Right ventricle myocardium superior (tissue), 1 donor: ENCODE measurements at places on chromosomes 12 and 14. TPM values are rescaled to one million over a fixed set of nuclear protein-coding genes. Genes with fewer than 3 reads are reported as not detected.

GRCh38 chr14:26138764-26139445, 458.9 kb downstream of the NOVA1 start:
- no peak for DNase-seq

DNA sequence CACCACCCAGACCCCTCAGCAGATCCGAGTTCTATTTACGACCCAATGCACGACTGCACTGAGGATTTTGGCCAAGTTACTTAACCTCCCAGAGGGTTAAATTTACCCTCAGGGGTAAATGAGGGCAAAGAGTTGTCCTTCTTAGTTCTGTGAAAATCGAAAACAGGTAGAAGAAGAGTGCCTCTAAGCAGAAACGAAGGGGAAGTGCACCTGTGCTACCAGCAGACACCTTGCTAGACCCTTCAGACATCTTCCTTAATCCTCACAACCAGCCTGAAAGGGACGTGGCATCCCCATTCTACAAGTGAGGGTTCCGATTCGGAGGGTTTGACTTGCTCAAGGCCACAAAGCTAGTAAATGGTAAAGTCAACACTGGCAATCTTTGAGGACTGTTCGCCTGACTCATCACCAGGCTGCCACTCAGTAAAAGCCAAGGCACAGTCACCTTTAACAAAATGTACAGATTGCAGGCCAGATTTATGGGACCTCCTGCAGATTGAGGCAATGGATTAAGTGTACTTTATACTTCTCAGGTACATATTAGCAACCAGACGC, 1.6 kb downstream of the GSG1 start:
- no peak for DNase-seq

- DNase-seq, result no peak
Observed at GRCh38 chr12:107435520-107435919, 250.1 kb upstream of the PWP1 start.

- DNase-seq, result no peak
Observed at GRCh38 chr12:10400829-10401228, 8.7 kb downstream of the KLRC4 start.

- no peak for DNase-seq
Observed at GRCh38 chr12:94702696-94703095, 52.3 kb upstream of the TMCC3 start.

DNA sequence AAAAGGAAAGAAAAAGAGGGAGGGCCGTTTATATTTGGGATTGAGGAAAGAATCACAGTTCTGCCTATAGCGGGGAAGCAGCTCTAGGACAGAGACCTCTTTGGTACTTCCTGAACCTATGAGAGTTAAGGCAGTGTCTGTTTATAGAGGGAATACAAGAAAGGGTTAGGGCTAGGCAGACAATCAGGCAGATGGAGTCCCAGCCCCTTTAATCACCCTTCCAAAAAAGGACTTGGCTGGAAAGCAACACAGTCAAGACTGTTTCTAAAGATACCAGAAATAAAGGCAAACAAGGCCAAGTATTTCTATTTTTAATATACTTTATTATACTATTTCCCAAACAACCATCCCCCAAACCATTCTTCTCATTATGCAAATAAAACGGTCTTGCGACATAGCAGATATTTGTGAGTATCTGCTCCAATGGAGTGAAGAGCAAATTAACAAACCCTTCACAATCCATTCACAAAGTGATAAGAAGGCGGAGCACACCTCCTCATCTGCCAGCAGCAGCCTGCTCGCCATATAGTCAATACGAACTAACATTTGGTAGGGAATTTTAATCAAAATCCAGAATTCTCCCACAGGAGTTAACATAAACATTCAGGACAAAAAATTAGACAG, 697 bp upstream of the GRIP1 start:
- DNase-seq, result no peak

DNA sequence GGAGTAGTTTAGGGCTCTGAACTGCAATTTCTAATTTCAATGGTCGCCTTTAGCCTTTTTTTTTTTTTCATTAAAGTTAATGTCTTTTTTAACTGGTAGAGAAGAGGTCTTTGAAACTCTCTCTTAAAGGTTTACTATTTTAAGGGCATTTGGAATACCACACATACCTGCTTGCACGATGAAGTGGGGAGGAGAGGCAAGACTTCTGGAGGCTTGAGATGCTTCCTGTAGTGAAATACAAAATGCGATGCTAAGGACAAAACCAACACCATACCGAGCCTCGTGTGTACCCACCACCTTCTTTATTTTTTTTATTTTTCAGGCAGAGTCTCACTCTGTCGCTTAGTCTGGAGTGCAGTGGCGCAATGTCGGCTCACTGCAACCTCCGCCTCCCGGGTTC, 57.4 kb downstream of the GLT1D1 start:
- DNase-seq, result no peak

- no peak for DNase-seq
Observed at GRCh38 chr12:69519871-69520270, 49.7 kb downstream of the FRS2 start.

GRCh38 chr14:105498430-105499255, 7.6 kb downstream of the TEDC1 start:
- peak; percentile 38 for DNase-seq

DNA sequence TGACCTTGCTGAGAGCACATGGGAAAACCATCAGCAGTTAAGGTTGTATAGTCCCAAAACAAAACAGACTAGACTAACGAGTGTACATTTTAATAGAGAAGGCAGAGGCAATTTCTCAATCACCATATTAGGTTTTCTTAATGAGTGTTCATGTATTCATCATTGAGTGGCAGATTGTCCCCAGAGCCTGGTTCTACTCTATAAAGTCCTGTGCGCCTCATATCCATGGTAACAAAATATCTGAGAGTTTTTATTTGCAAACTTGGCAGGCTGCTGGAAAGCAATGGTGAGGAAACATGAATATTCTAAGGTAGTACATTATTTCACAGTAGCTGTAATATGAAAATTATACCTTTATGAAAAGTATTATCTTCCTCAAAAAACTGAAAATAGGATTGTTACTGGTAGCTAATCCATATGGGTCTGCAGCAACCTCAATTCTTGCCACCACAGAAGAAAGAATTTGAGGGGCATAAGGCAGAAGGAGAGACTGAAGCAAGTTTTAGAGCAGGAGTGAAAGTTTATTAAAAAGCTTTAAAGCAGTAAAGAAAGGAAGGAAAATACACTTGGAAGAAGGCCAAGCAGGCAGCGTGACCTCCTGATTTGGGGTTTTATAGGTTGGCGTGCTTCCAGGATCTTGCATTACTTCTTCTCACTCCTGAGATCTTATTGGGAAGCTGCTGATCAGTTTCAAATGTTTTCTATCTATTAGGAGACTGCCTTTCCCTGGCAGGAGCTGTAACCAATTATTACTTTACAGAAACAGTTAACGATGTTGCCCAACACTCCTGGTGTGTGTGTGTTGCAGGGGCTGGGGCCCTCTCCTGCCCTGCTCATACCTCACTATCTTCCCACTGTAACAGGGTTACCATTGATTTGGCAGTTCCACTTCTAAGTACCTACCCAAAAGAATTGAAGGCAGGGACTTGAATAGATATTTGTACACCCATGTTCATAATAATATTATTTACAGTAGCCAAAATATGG, 154.0 kb upstream of the NUDT4 start:
- no peak for DNase-seq

DNA sequence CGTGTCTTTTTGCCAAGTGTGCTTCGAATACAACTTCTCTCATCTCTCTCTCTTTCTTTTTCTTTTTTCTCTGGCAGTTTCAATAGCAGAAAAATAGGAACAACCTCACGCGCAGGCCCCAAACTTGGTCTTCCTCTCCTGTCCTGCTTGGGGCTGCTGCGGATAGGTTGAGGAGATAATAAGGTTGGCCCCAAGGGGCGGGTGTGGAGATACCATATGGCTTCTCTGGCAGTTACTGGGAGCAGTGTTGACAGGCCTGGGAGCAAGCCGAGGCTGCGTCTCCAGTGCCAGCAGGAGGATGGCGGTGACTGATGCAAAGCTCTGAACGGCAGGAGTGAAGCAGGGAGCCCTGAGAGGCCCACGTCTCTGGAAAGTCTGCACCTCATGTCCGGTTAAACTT, 89.5 kb upstream of the MANSC4 start:
- DNase-seq, result peak; percentile 74

DNA sequence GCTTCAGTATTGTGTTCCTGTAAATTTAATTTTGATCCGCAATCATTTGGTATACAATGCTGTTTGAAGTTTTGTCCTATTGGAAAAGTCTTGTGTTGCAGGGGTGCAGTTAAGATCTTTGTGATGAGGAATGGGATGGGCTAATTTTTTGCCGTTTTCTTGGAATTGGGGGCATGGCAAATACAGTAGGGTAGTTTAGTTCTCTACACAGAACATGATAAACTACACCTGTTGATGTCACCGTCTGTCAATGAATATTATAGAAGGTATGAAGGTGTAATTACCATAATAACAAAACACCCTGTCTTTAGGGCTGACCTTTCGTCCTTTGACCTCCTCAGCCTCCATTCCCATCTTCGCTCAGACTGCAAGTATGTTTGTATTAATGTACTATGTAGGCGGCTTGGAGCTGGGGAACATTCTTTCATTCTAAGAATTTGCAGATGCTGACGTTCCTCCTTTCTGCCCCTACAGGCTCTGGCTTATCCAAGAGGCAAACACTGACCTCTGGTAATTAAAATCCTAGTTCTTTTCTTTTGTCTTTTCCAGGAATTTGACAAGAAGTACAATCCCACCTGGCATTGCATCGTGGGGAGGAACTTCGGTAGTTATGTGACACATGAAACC, 1.7 kb downstream of the DYNLL1 start:
- no peak for DNase-seq

- no peak for DNase-seq
Observed at GRCh38 chr14:97426776-97427175, 629.6 kb downstream of the VRK1 start.

GRCh38 chr14:72774894-72775620, 118.8 kb downstream of the DPF3 start:
- no peak for DNase-seq

- no peak for DNase-seq
Observed at GRCh38 chr14:61838661-61839245, 76.5 kb downstream of the SNAPC1 start.

GRCh38 chr12:110794623-110795280, 52.0 kb upstream of the CCDC63 start:
- DNase-seq, result peak; percentile 73

DNA sequence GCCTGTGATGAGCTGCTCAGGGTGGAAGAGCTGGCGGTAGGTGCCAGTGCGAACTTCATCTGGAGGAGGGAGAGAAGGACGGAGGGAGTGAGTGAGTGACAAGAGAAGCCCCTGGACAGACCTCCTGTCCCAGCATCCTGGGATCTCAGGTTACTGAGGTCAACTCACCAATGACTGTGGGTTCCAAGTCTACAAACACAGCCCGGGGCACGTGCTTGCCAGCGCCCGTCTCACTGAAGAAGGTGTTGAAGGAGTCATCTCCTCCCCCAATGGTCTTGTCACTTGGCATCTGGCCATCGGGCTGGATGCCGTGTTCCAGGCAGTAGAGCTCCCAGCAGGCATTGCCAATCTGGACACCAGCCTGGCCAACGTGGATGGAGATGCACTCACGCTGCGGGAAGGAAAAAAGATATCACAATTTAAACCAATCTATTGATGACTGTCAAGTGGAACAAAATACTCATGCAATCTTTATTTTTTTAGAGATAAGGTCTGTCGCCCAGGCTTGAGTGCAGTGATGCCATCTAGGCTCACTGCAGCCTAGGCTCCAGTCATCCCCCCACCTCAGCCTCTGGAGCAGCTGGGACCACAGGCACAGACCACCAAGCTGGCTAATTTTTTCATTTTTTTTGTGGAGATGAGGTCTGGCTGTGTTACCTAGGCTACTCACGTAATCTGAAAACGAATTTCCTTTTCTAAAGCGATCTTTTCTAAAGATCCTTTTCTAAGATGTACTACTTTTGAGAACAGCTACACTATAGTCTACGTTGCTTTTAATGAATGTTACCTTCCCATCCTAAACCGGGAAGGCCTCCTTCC, 1.7 kb downstream of the TUBA1B start:
- peak; percentile 70 for DNase-seq

DNA sequence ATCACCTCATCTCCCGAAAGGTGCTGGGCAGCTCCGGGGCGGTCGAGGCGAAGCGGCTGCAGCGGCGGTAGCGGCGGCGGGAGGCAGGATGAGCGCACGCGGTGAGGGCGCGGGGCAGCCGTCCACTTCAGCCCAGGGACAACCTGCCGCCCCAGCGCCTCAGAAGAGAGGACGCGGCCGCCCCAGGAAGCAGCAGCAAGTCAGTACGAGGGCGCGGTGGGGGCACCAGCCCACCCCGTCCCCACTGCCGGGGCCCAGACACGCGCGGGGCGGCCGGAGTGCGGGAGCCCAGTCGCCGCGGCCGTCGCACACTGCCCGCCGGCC, 862 bp downstream of the HMGA2 start:
- no peak for DNase-seq

- no peak for DNase-seq
Observed at GRCh38 chr14:90624732-90625400, 191.4 kb downstream of the TTC7B start.

DNA sequence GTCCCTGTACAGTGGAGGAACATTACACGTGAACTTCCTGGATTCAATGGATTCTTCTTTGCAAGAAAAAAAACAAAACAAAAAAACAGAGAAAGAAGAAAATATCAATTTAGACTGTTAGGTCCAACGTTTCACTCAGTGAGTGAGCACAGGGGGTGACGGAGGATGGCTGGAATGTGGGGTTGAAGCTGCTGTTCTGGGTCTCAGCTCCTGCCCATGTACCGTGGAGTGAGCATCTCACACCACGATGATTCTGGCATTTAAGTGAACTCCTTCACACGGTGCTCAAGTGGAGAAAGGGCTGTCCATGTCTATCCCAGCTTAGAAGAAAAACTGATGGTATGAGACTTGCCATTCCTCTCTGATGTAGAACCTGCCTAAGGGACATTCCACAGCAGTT, 23.2 kb downstream of the CCND2 start:
- DNase-seq, result no peak

GRCh38 chr12:89138048-89138852, 214.1 kb downstream of the DUSP6 start:
- no peak for DNase-seq

The EPYC gene
- total RNA-seq, result not detected

The DBX2 gene
- total RNA-seq, result 0.08 TPM

The AQP2 gene
- not detected for total RNA-seq

The RACGAP1 gene
- total RNA-seq, result 5.6 TPM

The ANKRD33 gene
- total RNA-seq, result not detected

The CPNE6 gene
- total RNA-seq, result not detected

The FOXM1 gene
- 1.5 TPM for total RNA-seq

The KRT73 gene
- total RNA-seq, result not detected

The CATSPERB gene
- total RNA-seq, result 1.6 TPM

The GDF3 gene
- total RNA-seq, result not detected

The POTEM gene
- total RNA-seq, result not detected

The INHBC gene
- total RNA-seq, result not detected

The CCDC175 gene
- not detected for total RNA-seq

The ADAM20 gene
- total RNA-seq, result 0.40 TPM

The SERPINA12 gene
- total RNA-seq, result not detected
